Nasal cavity respiratory epithelium epithelial cell of viscerocranial mucosa (primary cell): ENCODE measurements at places on chromosomes 2 and 18. TPM values are rescaled to one million over a fixed set of nuclear protein-coding genes. Genes with fewer than 3 reads are reported as not detected.

DSEL gene
- 3.5 and 3.8 TPM in 2 replicates for total RNA-seq

GALM gene
- 1.7 and 2.6 TPM in 2 replicates for total RNA-seq

CYTIP gene
- total RNA-seq: not detected in 2 replicates

EGR4 gene
- not detected in 2 replicates for total RNA-seq

RNF138 gene
- total RNA-seq: 28.8 and 30.1 TPM in 2 replicates

VWC2L gene
- total RNA-seq: 0.07 TPM in 1 of 2 replicates, not detected in the other
